ENCODE measurements at places on chromosomes 2 and 18. TPM values are rescaled to one million over a fixed set of nuclear protein-coding genes. Genes with fewer than 3 reads are reported as not detected.

SCG2 gene
- 0.08 TPM for polyA plus RNA-seq

TP53I3 gene
- polyA plus RNA-seq, result 23.3 TPM

IL36G gene
- not detected for polyA plus RNA-seq

FAM168B gene
- polyA plus RNA-seq, result 23.0 TPM

Data from heart left ventricle (tissue), 16 donors.